ENCODE measurements at places on chromosomes 5 and 9. TPM values are rescaled to one million over a fixed set of nuclear protein-coding genes. Genes with fewer than 3 reads are reported as not detected.

Gene PCDHA2
- total RNA-seq = not detected

Gene PKD2L2
- total RNA-seq = not detected

DNA sequence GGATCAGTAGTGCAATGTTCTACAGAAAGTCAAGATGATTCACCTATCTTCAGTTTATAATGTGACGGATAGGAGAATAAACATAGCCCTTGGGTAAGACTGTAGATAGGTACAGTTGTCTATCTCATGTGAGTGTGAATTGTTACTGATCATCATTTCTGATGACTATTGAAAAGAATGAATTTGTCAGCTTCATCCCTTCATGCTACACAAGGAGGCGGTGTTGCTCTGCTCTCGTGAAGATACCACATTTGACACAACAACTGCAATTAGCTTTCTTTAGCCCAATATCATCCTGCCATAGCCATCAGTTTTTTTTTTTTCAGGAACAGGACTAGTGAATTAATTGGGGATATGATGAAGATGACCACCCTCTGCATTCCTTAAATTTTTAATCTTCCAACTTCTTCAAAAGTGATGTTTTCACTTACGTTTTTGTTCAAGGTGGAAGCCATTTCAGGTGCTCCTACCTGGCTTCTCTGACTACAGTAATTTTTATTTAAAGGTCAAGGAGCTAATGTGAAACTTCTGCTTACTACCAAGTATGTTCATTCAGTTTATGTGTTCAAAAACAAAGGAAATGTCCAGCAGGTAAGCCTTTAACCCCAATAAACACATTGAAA, 152.9 kb upstream of the MOCS2 start:
- peak; percentile 66 for DNase-seq

GRCh38 chr5:10173716-10174115, 76.0 kb downstream of the ATPSCKMT start:
- DNase-seq = no peak

DNA sequence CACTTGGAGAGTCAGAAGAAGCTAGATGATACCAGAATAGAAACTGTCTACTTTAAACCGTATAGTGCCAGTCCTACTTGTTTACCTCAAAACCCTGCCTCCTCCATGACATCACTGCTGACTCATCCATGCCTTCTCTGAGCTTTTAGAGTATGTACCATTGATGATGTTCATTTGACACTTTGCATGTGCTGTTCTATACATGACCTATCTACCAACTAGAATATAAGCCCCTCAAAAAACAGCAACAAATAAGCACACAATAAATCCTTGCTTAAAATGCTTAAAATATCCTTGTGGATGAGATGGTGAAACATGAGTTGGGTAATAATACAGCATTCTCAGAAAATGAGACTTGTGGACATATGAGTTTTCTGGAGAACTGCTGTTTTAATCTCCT, 2.6 kb downstream of the CTNNAL1 start:
- peak; percentile 80 for DNase-seq

Data from LHCN-M2 (cell line).